ENCODE measurements at places on chromosomes 2 and 18.
A peak's percentile ranks its signal among the peaks of the same experiment; 100 is the strongest.

GRCh38 chr2:236814593-236814992 is 245.0 kb downstream of the ACKR3 start:
- no peak for DNase-seq

GRCh38 chr2:20061476-20061875 is 10.0 kb upstream of the LAPTM4A start:
- DNase-seq = no peak

DNA sequence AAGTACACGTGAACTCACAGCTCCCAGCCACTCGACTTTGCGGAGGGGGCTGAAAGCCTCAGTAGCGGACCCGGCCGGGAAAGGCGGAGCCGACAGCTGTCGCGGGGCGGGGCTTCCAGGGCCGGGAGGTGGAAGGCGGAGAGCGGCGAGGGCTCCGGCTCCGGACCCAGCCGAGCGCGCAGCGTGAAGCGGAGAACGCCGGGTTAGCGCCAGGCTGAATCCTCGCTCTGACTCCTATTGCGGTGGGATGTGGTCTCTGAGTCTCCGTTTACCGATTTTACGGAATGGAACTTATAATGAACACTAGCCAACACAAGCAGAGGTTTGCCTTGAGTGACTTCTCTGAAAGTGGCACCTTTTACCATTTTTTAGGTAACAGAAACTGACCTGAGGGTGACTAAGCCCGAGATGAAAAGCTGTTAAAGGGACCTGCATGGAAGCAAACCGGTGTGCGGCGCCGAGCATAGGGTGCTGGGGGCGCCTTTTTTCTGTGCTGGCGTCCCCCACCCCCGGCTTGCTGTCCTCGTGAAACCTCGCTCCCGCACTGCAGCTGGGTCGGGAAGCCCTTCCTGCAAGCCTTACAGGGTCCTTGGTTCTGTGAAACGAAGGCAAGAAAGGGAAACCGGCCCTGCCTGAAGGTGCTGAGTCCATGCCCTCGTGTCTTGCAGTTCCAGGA is 72.9 kb downstream of the EN1 start:
- no peak for DNase-seq

GRCh38 chr18:79519751-79520477 is 124.2 kb downstream of the NFATC1 start:
- no peak for DNase-seq

DNA sequence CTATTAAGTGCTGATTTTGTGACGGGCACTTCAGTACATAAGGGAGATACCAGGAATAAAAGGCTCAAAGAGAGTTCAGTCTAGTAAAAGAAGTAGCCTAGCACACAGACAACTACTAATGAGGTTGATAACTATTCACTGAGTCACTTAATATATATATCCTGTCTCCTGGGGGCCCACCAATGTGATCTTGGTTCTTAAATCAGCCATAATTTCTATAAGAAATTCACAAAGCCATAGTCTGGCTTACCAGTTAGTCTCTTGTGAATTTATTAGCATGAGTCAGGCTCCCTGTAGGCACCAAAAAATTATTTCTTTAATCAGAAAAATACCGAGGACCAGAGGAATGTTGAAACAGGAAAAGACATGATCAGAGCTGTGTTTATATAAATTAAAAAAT is 10.4 kb downstream of the KCNE4 start:
- DNase-seq = no peak

DNA sequence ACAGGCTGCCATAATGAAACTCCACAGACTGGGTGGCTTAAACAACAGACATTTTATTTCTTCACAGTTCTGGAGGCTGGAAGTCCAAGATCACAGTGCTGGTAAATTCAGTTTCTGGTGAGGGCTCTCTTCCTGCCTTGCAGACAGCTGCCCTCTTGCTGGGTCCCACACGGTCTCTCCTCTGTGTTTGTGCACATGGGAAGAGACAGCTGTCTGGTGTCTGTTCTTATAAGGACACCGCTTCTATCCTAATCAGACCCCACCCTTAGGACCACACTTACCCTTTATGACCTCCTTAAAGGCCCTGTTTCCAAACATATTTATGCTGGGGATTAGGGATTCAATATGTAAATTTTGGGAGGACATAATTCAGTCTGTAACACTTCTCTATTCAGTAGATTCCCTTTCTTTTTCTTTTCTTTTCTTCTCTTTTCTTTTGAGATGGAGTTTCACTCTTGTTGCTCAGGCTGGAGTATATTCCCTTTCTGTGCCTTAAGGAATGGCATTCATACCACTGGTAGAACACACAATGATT is 18.9 kb downstream of the CTIF start:
- DNase-seq = no peak

DNA sequence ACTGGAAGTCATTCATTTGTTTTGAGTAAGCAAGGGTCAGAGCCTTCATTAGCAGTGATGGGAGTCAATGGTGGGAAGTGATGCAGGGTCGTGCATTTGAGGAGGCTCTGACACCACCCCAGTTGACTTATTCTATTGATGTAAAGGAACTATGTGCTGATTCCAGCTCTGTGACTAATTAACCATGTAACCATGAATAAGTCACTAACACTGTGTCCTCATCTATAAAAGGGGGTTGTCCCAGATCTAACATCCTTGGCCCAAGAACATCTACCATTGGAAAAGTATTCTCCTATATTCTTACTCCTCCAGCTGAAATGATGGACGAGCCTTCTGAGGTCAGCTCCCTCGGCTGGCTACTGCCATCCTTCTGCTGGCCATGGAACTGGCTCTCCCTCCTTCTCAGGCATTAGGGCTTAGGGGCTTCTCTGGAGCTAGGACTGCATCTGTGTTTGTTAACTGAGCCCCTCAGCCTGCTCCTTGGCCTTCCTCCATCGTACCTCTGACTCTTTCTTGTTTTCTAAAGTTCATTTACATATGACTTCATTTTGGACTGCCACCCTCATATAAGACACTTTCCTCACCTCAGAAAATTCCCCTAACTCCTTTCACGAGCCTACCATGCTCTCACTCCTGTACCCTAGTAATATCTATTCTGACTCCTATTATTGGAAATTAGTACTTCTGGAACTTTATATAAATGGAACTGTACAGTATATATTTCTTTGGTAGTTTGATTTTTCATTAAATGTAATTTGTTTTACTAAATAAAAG is 115.5 kb downstream of the KCTD1 start:
- no peak for DNase-seq

DNA sequence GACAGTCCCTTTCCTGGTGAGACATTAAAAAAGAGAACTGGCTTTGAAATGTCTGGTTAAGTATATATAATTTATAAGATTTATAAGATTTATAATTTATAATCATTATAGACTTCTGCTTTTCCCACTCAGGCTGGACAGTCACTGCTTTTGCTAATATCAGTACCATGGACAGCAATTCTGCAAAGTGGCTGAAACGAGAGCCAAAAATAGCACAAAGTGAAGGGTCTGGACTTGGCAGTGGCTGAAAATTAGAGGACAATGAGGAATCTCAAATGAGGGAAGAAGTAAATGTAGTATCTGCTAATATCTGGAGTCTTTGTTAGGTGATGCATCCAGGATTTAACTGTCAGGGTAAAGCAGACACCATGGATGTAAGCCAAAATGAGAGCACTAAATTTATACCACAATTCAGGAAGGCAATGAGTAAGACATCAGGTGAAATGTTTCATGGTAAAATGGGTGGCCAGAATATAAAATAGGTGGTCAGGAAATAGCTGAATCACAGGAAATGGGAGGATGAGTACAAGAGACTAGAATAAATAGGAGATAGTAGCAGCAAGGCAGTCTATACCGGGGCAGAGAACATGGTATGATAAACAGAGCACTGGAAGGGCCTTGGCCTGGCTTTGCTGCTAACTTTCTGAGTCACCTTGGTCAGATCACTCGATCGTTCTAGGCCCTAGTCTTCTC is 39.6 kb upstream of the BOD1L2 start:
- peak; percentile 6 for DNase-seq

DNA sequence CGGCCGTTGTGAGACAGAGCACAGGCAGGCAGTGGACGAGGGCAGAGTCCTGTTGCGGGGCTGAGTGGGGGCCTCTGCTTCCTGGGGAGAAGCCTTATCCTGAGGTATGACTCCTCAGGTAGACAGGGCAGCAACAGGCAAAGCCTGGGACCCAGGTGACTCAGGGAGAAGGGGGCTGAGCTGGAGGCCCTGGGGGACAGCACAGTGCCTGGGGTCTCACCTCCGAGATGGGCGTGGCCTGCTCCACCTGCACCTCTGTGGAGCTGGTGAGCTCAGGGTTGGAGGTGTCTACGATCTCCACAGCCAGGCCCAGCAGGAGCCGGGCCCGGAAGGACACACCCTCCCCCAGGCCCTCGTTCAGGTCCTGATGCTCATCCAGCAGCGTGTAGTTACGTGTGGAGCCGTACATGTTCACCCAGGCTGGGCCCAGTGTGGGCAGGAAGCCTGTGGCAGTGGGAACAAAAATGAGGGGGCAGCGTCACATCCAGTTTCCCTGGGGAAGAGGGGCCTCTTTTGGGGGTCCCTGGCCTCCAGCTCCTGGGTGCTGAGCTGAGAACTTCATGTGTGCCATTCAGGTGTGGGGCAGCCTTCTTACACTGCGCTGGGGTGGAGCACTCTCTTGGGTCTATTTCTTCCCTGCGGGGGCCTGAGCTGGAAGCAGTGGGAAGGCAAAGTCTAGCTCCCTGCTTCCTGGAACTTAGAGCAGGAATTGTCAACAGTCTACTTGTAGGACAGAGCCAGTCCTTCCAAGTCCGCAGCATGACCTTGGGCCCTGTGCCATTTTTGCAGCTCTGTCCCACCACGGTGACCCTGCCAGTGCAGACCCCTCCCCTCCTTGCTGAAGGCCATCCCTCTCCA is 2.9 kb upstream of the OTOF start:
- DNase-seq = no peak

DNA sequence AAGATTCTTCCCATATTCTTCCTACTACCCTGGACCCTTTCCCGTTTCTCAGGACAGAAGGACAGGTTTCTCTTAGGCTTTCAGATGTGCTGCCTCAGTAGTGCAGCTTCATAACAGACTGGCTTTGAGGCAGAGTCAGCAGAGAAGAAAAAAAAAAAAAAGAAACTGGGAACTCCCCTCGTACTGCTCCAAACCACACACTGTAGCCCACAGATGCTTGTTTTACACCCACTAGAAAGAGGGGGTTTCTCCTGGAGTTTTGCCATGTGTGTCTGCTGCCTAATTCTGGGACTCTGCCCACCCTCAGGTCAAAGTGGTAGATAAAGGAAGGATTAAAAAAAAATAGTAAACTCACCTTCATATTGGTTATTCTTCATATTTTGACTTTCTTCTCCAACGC is 95.9 kb downstream of the NCOA1 start:
- DNase-seq = no peak

- DNase-seq = no peak
These were observed 62.8 kb downstream of the BOD1L2 start for GRCh38 chr18:57209713-57210106.

- no peak for DNase-seq
These were observed 78.6 kb downstream of the VAPA start for GRCh38 chr18:9992300-9992972.

DNA sequence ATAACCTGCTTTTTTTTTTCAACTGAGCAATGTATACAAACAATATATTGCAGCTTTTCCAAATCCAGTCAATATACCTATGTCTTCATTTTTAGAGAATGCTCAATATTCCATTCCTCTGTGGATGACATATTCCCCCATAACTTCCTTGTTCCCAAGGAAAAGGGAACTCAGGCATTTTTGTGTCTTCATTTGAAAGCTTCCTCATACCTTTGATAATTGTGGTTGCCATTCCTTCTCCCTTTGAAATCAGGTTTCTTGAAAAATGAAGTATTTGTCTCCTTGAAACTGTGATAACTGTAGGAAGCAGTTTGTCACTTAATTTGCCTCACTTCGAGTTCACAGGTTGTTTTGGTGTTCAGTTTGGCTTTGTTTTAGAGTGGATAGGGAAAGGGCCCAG is 13.5 kb downstream of the ELAC1 start:
- peak; percentile 8 for DNase-seq

- DNase-seq = peak; percentile 76
These were observed 158.3 kb upstream of the NDUFV2 start for GRCh38 chr18:8943900-8944870.

- peak; percentile 62 for DNase-seq
These were observed 5.1 kb downstream of the SLC39A10 start for GRCh38 chr2:195662138-195662537.

- no peak for DNase-seq
These were observed 214.5 kb downstream of the ZBTB7C start for GRCh38 chr18:48194591-48195181.

DNA sequence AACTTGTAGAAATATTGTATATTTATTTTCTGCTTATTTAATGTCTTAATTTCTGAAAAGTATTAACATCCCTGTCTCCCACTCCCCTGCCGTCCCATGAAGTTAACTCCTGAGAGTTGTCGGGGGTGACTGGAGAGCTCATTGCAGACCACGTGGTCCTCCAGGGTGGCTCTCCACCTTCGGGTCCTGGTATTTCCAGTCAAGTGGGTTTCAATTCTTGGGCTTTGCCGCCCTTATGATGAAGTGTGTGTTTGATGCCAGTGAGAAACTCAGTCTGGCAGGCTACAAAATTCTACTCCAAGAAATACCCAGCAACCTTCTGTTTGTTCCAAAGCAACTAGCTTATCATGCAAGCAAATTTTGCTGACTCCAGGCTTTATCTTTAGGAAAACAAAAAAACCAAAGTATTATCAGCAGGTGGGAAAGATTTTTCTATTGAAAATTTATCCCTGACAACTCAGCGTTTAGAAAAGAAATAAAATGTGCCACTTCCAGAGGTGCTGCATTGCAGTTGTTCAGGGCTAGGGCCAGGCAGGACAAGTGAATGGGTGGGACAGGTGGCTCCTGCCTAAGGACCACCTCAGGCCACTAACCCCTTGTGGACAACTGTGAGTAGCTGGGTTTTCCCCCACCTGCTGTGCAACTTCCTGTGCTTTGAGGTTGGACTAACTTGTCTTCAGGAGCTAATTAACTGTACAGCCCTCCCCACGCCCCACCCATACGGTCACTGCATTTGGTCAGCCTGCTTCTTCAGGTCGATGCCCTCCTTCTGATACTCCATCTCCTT is 46.6 kb downstream of the BCL2L11 start:
- no peak for DNase-seq

- DNase-seq = no peak
These were observed 312.4 kb downstream of the MTX2 start for GRCh38 chr2:176581557-176582165.

DNA sequence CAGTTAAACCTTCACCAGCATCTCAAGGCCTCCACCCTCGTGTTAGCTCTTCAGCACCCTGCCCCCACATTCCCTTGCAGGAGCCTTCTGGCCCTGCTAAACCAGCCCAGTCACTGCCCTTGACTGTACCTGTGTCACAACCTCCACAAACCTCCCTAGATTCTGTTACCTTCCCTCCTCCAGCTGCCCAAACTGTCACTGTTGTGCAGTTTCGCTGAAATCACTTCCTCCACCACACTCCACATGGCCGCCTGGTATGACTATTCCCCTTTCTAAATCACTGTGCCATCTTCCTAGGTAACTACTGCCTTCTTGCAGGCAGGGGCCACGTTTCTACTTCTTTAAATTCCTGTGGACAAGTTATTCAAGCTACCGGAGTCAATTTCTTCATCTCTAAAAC is 160.2 kb downstream of the GALNT14 start:
- no peak for DNase-seq

- DNase-seq = no peak
These were observed 167.1 kb downstream of the PID1 start for GRCh38 chr2:229104025-229104424.

- DNase-seq = no peak
These were observed 115.2 kb downstream of the EXOC6B start for GRCh38 chr2:72710418-72711152.

- DNase-seq = no peak
These were observed 118.9 kb upstream of the OTOS start for GRCh38 chr2:240259201-240259923.
